ENCODE measurements at places on chromosomes 12 and 14.

GRCh38 chr14:30214461-30215090 is 286.9 kb upstream of the PRKD1 start:
- DNase-seq = peak; percentile 6

DNA sequence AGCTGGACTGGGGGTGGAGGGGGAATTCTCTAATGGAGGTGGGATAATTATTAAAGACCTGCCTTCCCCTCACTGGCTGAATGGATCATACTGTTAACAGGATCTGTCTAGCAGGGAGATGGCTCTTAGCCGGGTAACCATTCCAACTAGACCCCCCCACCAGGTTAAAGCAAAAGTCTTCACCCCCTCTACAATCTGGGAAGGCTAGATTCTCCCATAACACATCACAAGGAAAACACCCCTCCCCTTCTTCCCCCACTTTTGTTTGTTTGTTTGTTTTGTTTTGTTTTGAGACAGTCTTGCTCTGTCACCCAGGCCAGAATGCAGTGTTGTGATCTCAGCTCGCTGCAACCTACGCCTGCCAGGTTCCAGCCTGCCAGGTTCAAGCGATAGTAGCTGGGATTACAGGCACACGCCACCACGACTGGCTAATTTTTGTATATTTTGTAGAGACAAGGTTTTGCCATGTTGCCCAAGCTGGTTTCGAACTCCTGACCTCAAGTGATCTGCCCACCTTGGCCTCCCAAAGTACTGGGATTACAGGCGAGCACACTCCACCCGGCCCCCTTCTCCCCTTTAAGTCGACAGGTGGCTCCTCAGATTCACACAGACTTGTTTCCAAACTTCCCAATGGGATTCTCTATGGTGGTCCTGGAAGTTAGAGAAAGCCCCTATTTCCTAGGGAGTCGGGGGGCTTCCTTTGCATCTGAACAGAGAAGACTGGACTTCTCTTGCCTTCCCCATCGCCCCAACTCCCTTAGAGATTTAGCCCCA is 3.5 kb upstream of the BAZ2A start:
- no peak for DNase-seq

GRCh38 chr12:88431246-88431645 is 149.0 kb downstream of the KITLG start:
- no peak for DNase-seq

- no peak for DNase-seq
Measured at GRCh38 chr12:14417715-14418114, 52.2 kb downstream of the ATF7IP start.

DNA sequence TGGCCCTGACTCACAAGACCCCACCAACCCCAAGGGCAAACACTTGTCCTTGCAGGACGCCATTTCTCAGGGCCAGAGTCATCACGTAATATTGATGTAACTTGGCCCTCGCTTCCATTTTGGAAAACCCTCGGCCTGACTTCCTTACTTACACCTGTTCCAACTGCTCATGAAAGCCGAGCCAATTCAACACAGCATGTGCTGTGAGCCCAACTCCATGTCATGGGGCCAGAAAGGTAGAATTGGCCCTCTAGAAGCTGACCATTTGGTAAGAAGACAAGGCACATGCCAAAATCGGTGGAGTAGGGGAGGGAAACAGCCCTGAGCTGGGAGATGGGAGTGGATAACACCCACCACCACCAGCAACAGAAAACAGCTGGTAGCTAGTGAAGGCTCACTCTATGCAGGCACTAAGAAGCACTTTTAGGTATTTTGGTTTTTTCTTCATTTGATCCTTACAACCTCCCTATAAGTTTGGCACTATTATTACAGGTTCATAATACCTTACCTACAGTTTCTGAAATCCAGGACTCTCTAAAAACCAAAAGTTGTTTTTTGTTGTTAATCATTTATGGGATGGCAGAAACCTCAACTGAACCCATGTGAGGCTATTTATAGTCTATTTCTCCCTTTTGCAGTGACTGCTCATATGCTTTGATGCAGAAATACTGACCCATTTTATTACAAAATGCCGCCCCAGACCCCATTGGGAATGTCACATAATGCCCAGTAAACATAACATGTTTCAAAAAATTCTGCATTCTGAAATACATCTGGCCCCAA is 6.5 kb downstream of the TTC7B start:
- no peak for DNase-seq

- no peak for DNase-seq
Measured at GRCh38 chr14:39673270-39673711, 241.1 kb upstream of the FBXO33 start.

- DNase-seq = no peak
Measured at GRCh38 chr14:32947792-32948191, 9.1 kb downstream of the NPAS3 start.

GRCh38 chr12:25152055-25152454 is 42.9 kb downstream of the DNAI7 start:
- DNase-seq = no peak

- DNase-seq = no peak
Measured at GRCh38 chr12:123054371-123054770, 73.9 kb downstream of the ARL6IP4 start.

- no peak for DNase-seq
Measured at GRCh38 chr12:48934312-48934706, 9.0 kb upstream of the FKBP11 start.

GRCh38 chr14:89952576-89952975 is 2.0 kb downstream of the EFCAB11 start:
- no peak for DNase-seq

DNA sequence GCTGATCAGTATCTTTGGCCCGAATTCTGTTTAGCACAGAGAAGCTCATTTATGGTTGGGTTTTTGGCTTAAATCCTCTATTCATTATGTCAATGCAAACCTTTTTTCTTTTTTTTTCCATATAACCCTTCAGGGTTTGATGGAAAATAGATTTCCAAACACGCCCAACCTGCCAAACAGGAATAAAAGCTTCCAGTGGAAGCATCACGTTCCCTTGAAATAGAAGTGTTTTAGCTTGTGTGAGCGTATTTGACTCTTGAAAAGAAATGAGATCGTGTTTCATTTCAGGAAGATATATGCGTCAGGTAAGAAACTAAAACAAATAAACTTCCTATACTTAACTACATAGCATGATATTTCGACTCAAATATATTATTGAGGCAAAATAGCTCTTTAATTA is at the start of gene PIK3C2G:
Gene PIK3C2G, plus strand, starts transcription at position 246 of the 400 bp plus-strand sequence. CDS start 20,564 bp downstream, outside the sequence.
- no peak for DNase-seq

Measured in GM19239 (cell line).